ENCODE measurements at places on chromosomes 4 and X.

DNA sequence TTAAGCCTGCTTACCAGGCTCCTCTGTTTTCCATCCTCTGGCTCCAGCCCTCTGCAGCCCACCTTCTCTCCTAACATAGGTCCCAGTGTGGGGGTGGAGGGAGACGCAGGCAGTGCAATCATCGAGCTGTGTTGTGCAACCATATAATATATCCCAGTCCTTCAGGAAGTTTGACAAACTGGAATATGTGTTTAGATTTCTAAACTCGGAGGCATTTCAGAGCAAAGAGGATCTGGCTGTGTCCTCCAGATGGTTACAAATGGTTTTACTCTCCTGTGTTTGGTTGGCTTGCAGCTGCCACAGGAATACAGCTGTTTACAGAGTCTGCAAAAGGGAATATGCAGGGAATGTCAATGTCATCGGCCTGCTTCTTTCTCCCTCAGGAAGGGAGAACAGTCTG lies 195.3 kb upstream of the LNX1 start:
- DNase-seq = no peak

DNA sequence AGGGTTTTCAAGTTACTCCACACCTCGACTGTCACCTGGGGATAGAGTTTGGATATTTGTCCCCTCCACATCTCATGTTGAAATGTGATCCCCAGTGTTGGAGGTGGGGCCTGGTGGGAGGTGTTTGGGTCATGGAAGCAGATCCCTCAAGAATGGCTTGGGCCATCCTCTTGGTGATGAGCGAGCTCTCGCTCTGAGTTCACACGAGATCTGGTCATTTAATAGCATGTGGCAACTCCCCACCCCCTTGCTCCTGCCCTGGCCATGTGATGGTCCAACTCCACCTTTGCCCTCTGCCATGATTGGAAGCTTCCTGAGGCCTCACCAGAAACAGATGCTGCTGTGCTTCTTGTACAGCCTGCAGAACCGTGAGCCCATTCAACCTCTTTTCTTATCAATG lies 8.3 kb downstream of the CTAG1A start:
- DNase-seq = no peak

GRCh38 chrX:153883163-153883843 lies 2.7 kb downstream of the L1CAM start:
- DNase-seq = no peak

DNA sequence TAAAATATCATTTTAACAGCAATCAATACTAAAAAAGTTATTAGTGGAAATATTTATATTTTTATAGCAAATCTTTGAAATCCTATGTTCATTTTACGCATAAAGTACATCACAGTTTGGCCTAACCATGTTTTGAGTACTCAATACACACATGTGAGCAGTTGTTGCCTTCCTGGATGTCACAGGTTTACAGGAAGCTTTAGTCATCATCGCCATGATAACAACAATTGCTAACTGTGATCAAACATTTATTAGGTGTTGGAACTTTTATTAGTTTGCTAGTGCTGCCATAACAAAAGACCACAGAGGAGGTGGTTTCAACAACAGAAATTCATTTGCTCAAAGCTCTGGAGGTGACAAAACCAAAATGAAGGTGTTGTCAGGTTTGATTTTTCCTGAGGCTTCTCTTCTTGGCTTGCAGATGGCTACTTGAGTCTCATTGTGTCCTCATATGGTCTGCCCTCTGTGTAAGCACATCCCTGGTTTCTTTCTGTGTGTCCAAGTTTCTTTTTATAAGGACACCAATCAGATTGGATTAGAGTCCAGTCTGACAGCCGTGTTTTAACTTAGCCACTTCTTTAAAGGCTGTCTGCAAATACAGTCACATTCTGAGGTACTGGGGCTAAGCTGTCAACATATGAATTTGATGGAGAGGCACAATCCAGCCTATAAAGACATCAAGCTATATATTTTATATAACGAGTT lies 43.1 kb upstream of the BOD1L1 start:
- DNase-seq = no peak

- no peak for DNase-seq
Measured at GRCh38 chr4:158993891-158994290, 109.0 kb upstream of the RAPGEF2 start.

GRCh38 chrX:109760209-109760921 lies 27.3 kb upstream of the ACSL4 start:
- no peak for DNase-seq

DNA sequence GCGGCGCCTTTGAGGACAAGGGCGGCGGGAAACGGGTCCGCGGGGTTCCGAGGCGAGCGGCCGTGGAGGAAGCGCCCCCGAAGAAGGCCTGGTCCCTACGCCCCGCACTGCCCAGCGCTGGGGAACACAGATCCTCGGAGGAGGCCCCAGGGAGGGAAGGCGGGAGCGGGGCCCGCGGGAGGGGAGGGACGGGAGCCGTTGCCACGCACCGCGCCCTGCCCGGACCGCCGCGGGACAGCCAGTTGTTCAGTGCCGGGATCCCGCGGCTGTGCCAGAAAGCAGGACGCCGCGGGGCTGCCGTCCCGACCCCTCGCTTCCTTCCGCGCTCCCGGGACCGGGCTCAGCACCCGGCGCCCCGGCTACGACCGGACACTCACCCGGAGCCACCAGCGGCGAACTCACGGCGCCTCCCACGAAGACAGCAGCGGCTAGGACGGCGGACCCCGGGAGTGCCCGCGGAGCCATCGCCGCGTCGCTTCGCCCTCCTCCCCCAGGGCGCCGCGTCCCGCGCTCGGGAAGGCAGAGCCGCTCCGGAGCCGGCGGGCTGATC lies 278 bp downstream of the RELL1 start:
- DNase-seq = no peak

GRCh38 chr4:52241916-52242315 lies 190.8 kb downstream of the SPATA18 start:
- no peak for DNase-seq

DNA sequence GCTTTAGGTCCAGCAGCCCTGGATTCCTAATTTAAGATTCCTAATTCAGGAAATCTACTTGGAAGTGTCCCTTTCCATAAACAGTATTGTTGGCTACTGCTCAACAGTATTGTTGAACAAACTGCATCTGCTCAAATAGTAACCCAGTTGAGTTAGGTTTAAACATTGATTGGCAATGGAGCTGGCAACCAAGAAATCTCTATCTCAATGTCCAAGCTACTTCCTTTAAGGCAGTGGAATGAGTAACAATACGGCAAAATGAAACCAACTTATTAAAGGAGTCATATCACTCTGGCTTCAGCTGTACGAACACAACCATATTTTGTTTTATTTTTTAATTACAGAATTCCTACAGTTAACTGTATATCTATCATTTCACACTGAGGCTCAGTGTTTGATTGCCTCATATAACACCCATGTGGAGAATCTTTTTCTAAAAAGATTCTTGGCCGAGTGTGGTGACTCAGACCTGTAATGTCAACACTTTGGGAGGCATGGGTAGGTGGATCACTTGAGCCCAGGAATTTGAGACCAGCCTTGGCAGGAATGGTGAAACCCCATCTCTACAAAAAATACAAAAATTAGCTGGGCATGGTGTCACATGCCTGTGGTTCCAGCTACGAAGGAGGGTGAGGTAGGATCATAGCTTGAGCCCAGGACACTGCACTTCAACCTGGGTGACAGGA lies 71.7 kb upstream of the IL13RA1 start:
- no peak for DNase-seq

DNA sequence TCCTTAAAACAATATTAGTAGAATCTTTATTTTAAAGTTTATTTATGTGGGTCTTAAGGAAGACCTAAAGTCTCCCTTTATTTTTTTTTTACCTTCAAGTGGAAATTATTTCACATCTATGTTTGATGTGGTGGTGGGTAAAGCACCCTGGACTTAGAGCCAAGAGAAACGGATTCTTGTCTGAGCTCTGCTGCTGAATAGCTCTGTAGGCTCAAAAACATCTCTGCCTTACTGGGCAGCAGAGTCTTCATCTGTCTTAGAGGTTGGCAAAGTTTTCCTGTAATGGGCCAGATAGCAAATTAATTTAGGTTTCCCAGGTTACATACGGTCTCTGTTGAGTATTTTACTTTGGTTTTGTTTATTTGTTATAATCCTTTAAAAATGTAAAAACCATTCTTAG lies 136.5 kb downstream of the CEP135 start:
- DNase-seq = no peak

- DNase-seq = no peak
Measured at GRCh38 chr4:3530051-3530450, 2.2 kb downstream of the LRPAP1 start.

DNA sequence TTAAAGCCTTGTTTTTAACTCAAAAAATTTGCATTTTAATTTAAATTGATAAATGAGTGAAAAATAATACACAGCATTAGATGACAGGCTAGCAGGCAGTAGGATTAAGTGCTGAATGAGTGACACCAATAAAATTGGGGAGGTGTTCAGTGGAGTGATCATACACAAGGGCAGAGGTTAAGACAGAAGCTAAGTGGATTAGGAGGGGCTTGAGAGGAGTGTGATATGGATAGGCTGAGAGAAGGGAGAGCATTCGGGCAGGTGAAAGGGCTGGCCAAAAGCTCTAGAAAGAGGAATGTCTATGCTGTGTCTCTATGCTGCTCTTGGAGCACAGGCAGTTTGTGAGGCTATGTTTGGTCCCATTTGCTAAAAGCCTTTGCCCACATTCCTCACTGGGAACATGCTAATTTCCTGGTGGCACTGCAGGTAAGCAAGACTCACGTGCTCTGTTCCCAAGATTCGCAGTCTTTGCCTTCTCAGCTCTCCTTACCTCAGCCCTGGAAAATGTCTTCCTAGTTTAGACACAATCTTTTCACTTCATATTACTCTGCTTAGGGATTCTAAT lies 52.8 kb upstream of the CCSER1 start:
- DNase-seq = no peak

GRCh38 chr4:24565054-24565453 lies 19.3 kb downstream of the DHX15 start:
- DNase-seq = no peak

GRCh38 chrX:97547877-97548578 lies 664.3 kb downstream of the RPA4 start:
- no peak for DNase-seq

DNA sequence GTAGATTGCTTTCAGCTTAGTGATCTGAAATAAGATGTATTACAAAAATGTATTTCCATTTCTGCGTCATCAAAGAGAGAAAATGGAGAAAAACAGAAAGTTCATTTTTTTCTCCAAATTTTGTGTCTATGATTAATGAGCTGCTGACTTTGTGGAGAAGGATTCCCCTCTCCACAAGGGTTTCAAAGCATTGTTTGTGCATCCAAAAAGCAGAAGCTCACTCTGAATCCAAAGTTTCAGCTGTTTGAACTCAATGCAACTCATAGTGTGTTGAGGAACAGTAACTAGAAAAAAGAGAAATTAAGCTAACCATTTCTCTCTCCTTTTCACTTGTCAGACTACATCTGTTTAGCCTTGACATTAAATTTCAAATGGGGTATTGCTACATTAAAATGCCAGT lies 62.9 kb upstream of the SLC7A11 start:
- DNase-seq = peak; percentile 8

DNA sequence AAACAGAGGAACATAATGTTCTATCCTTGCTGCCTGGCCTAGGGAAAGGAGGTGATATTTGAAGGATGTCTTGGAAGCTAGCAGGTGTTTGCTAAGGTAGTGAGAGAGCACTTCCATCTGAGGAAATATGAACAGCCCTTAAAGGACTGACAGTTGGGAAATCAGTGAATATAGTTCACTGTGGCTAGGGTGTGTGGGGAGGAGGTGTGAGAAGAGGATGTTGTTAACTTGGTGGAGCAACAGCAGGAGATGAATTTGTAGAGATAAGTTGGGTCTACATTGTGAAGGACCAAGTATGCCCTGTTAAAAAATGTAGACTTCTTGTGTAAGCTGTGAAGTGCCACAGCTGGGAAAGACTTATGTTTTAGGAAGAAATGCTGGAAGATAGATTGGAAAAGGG lies 25.5 kb downstream of the TBC1D19 start:
- DNase-seq = peak; percentile 12

- no peak for DNase-seq
Measured at GRCh38 chr4:87913896-87914295, 61.6 kb upstream of the SPP1 start.

GRCh38 chrX:154030266-154030665 lies 10.6 kb upstream of the IRAK1 start:
- no peak for DNase-seq

- DNase-seq = no peak
Measured at GRCh38 chr4:1298461-1298860, 8.8 kb downstream of the MAEA start.

DNA sequence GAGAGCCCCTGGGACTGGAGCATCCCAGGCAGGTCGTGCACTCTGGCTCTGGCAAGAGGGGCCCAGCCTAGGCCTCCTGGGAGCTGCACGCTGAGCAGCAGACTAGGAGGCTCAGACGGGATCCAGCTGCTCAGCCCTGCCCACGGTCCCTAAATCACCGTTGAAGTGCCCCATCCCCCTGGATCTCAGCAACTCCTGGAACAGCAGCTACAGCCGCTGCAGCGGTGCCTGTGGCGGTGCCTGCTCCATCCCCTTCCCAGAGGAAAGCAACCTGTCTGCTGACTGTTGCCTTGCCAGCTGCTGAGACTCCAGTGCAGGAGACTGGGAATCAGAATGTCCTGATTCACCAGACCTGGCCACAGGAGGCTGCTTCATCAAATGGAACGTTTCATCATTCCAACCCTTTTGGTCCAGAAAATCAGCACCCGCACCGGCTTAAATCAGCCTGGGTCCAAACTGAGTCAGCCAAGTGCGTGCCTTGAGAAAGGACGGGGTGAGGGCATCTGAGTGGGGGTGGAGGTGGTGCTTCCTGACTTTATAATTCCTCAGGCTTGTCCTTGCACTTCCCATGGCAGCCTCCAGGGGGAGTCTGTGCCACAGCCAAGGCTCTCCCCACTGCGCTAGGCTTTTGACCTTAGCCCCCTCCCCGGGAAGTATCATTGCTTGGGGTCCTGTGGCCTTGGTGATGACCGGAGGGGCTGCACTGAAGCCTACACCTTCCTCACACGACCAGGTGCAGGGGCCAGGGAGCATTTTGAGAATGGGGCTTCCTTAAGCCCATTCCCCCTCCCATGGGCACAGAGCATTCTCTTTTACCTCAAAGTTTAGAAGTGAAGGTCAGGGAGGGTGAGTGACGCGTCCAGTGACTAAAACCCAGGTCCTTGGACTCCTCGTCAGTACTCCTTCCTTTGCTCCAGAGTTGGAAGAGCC lies 6.5 kb downstream of the ZNF185 start:
- peak; percentile 25 for DNase-seq

GRCh38 chr4:128600996-128601871 lies 208.3 kb upstream of the JADE1 start:
- DNase-seq = no peak

- no peak for DNase-seq
Measured at GRCh38 chrX:115047715-115048114, 30.3 kb upstream of the IL13RA2 start.

GRCh38 chrX:148609515-148610327 lies 109.3 kb downstream of the AFF2 start:
- DNase-seq = no peak

GRCh38 chr4:183790661-183791060 lies 114.4 kb upstream of the STOX2 start:
- no peak for DNase-seq

GRCh38 chr4:167088115-167088514 lies 146.2 kb downstream of the SPOCK3 start:
- no peak for DNase-seq

GRCh38 chr4:173073939-173074500 lies 94.6 kb upstream of the GALNT7 start:
- no peak for DNase-seq
